ENCODE measurements at places on chromosomes 6 and 20.

- peak; percentile 33 for DNase-seq
Observed at GRCh38 chr6:25302677-25303128, 23.5 kb downstream of the CARMIL1 start.

DNA sequence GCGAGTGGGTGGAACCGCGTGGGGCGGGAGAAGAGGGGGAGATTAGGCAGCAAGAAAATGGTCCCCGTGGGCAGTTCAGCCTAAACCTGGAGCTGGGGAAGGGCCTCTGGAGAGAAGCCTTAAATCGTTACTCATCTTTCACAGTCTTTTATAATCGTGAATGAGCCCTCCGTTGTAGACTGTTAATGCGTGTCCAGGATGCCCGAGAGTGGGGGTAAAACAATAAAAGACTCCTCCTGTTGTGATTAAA lies 11.0 kb upstream of the ELOVL5 start:
- peak; percentile 27 for DNase-seq

GRCh38 chr20:5654557-5654956 lies 95.6 kb upstream of the SHLD1 start:
- no peak for DNase-seq

GRCh38 chr20:31630187-31630790 lies 7.4 kb upstream of the COX4I2 start:
- DNase-seq: no peak

GRCh38 chr6:132569170-132569569 lies 952 bp upstream of the TAAR6 start:
- DNase-seq: no peak

DNA sequence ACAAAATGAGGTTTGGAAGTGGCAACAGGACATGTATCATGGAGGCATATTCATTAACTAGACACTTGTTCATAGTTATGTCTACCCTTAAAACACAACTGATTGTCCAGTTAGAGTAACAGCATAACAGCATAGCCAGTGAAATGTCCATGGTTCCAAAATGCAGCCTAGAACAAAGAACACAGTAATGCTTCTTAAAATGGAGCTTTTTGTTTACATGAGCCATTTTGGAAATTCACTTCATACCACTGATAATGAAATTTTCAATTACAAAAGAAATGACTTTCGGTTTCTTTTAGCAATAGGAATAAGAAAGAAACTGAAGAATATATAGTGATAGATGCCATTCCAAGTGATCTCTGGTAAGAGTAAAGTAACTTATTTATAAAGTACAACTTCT lies 111.1 kb upstream of the DST start:
- no peak for DNase-seq

DNA sequence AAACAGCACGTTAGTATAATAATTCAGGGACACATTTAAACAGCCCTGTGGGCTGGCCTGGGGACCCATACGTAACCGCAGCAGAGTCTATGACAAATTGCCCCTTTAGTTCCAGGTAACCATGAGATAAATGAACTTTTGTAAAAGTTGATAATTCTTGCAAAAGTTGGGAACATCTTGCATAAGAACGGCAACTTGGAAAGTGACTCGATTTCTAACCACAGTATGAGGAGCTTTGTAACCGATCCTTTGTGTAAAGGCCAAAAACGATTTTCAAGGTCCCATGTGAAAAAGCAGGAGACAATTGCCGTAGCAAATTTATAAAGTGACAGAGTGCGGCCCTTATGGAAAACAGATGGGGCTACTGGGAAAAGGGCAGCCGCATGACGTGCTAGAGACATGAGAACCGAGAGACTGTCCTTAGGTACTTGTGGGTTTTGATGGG lies 81.6 kb downstream of the PSMG4 start:
- DNase-seq: no peak

- no peak for DNase-seq
Observed at GRCh38 chr6:123716506-123716905, 79.8 kb upstream of the TRDN start.

- no peak for DNase-seq
Observed at GRCh38 chr20:25082498-25082873, 545 bp upstream of the VSX1 start.

All from NCI-H1436 treated with DMSO at 0.1 percent for 48 hours (cell line).